ENCODE measurements at places on chromosomes 5 and 9.

DNA sequence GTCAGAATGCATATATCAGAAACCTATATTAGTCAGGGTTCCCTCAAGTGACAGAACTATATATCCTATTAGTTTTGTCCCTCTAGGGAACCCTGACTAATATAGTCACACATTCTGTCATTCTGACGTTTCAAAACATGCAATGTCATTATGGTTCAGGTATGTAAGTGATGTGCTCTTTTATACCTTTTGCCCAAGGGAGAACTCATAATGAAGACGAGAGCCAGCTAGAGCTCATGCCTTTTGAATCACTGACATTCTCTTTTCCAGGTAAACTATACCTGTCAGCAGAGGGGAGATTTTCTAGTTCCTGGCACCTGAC, 576.7 kb downstream of the LRRC70 start:
- no peak for DNase-seq

- peak; percentile 38 for DNase-seq
Observed at GRCh38 chr5:59034498-59035186, 451.8 kb downstream of the RAB3C start.

GRCh38 chr5:96370976-96371375, 62.1 kb downstream of the PCSK1 start:
- DNase-seq = no peak

- DNase-seq = no peak
Observed at GRCh38 chr5:88675168-88675707, 207.7 kb downstream of the MEF2C start.

GRCh38 chr5:174378121-174378874, 332.8 kb downstream of the NSG2 start:
- DNase-seq = no peak

GRCh38 chr5:28234356-28234968, 1196.1 kb upstream of the CDH9 start:
- DNase-seq = no peak

Data from inflammatory macrophage treated with lipopolysaccharide for 1 hour (primary cell).